T follicular helper cell (primary cell): ENCODE measurements at places on chromosomes 5 and 9.

- no peak for DNase-seq
These were observed 210.2 kb upstream of the ISL1 start for GRCh38 chr5:51172903-51173626.

GRCh38 chr5:18686253-18686652 is 1052.0 kb downstream of the TAF11L14 start:
- no peak for DNase-seq

DNA sequence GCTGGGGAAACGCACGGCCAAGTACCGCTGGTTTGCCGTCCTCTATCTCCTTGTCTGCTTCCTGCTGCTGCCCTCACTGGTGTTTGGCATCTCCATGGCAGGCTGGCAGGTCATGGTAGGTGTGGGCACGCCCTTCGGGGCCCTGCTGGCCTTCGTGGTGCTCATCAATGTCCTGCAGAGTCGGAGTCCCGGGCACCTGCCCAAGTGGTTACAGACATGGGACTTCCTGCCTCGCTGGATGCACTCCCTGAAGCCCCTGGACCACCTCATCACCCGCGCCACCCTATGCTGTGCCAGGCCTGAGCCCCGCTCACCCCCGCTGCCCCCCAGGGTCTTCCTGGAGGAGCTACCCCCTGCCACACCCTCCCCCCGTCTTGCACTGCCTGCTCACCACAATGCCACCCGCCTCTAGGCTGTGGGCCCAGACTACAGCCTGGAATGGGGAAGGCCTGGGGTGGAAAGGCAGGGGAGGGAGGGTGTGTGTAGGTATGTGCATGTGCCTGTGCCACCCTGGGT is 2.5 kb downstream of the PFN3 start:
- no peak for DNase-seq

DNA sequence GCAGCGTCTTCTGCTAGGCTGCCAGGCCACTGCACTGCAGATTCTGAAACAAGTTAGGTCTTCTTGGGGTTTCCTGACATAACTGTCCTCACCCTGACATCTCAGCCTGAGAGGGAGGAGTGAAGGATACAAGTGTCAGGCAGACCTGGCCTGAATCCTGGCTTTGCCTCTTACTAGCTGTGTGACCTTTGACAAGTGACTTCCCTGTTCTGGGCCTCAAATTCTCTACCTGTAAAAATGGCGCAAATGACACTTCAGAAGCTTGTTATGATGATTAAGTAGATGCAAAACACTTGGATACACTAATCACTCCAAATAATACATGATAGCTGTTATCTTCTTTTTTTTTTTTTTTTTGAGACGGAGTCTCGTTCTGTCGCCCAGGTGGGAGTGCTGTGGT is 119.2 kb upstream of the BOD1 start:
- DNase-seq, result no peak

GRCh38 chr9:32136700-32137339 is 247.6 kb upstream of the ACO1 start:
- no peak for DNase-seq

- no peak for DNase-seq
These were observed 81.9 kb upstream of the TLR4 start for GRCh38 chr9:117622347-117622746.

DNA sequence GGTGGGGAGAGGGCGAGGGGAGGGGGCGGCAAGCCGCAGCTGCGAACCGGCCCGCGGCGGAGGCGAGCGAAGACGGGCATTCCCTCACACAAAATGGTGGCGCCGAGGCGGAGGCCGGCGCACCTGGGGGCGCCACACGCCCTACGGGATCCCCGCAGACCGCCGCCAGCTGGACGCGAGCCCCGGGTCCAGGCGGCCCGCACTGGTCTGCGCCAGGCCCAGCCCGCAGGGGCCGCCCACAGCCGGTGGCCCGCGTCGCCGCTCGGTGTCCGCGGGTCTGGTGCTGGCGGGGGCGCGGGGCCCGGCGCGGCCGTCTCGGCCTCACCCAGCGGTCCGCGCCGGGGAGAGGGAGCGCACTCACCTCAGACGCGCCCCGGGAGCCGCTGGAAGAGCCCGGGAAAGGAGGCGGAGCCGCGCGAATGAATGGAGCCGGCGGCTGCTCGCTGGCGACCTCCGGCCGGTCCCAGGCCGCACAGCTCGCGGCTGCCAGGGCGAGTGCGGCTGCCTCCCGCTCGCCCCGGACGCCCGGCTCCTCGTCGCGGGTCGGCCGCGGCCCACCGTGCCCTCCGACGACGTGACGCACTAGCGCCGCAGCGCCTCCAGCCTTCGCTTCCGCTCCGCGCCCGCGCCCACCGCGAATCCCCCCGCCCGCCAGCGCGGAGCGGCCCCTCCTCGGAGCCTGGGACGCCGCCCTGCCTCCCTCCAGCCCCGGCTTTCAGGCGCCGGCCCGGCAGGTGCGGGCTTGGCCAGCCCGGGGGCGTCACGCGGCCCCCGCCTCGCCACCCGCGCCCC is at the start of gene FAM169A:
TSS of gene FAM169A (minus strand) at position 584 of the 792 bp plus-strand sequence. CDS start 24,711 bp downstream, outside the sequence.
- peak; percentile 30 for DNase-seq

- no peak for DNase-seq
These were observed 27.3 kb downstream of the SCGB3A1 start for GRCh38 chr5:180563994-180564393.

DNA sequence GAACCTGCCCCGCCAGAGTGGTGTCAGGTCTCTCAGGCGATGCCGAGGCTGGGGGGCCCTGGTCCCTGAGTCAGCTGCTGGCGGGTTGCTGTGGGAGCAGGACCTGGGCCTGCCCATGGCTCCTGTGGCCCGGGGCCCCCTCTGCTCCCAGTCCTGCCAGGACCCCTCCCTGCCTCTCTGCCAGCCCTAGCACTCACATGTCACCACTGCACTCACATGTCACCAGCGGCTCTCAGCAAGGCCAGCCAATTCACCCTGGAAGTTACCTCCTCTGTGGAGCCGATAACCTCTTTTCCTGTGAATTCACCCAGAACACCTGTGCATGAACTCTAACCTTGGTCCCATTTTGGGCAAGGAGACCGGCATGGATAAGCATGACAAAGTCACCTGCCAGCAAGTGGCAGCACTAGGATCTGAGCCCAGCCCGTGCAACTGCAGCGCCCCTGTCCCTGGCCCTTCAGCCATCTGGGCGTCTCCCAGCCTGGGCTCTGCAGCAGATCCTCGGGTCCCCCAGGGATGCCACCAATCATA is 170.2 kb downstream of the GAPVD1 start:
- DNase-seq, result no peak

GRCh38 chr5:2701592-2701991 is 49.9 kb downstream of the IRX2 start:
- no peak for DNase-seq

DNA sequence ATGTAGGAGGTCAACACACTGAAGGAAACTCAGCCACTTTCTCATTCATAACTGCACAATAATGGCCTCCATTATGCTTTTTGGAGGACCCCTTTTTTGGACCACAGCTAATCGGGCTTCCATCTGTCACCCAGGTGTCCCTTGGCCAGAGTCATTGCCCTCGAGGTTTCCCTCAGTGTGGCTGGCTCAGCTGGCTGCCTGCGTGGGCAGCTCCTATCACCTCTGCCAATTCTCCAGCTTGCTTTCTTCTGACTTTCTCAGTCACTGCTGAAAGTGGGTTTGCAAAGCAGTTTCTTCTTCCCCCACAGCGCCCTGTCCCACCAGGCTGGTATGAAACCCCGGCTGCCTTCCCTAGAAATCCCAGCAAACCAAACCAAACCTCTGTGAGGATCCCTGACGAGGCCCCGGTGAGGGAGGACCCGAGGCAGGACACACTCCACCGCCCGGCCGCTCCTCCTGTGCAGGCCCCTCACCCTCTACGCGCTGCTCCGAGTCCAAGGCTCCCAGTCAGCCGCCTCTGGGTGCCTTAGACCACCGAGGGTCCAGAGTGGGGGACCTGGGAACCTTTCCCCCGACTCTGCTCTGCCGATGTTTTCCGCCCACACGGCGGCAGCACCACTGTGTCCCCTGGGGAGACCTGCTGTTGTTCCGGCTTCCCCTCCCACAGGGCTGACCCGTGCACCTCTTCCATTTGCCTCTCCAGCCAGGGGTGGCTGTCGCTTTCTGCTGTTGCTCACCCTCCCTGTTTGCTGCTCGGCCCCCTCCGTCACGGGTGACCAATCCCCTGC is 109.5 kb downstream of the TENT4A start:
- no peak for DNase-seq
